ENCODE measurements at places on chromosomes 3 and 15.

DNA sequence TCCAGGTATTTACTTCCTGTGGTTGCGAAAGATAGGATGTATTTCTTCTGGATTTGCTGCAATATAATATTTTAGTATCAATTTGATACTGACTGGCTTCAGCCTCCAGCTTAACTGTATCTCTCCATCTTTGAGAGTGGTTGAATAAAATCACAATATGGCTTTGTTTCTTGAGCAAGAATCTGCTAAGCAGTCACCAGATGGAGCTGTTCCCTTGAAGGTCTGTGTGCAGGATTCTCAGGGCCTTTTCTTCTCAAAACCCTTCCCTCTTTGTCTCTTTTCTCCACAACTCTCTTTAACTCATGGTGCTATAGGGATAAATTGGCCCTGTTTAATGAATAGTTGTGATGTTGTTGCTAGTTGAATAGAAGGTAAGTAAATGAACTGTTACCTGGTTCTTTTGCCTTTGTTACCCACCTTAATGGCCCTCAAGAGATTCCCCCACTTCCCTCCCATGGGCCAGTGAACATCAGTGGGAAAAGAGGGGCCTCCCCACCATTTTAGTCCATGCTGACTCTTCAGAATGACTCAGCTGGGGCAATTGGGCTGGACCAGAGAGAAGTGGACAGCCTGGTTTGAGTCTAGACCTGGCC, 34.8 kb upstream of the RAB6B start:
- peak; percentile 74 for DNase-seq

DNA sequence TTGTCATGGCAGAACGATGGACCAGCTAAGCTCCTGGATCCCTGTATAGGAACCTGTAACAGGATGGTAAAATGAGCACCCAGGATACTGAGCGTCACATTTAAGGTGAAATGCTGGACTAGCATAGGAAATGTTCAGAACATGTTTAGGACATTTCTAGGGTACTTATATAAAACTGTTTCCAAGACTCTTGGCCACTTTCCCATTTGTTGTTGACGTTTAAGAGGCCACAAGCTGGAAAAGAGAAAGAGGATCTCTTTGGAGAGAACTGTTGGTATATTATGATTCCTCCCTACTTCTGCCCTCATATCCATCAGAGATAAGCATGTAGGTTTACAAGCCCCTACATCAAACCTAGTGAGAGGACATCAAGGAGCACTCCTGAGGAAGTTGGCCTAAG, 57.5 kb downstream of the SCN11A start:
- DNase-seq = no peak

DNA sequence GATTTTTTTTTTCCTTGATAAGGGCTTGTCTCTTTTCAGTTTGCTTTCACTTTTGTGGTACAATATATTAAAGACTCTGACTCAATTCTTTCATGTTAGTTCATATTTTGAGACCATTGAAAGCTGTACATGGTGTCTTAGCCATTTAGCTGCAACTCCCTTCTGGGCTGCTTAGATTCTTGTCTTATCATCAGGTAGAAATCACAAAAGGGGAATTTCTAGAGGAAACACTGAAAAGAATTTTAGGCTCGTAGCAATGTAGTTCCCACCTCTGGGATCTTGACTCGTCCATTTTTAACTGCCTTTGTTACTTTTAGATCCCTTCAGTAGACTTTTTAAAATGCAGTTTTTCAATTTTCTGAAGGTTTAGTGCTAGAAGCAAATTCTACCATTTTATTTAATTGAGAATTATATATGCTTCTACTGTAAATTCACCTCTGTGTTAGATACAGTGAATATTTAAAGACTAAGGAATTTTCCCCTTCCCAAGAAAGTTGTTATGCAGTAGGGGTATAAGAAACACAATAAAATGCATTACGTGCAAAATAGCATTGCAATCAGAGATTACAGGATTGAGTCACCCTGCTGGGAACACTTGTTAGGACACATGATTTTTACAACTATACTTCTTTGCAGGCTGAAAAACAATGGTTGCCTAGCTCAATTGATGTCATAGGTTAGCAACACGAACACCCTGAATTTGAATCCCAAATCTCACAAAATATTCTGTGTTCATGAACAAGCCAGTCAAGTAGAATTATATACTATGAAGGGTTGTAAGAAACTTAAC, 772.7 kb downstream of the PDCD6IP start:
- no peak for DNase-seq

- DNase-seq = no peak
These were observed 309.9 kb downstream of the RPLP1 start for GRCh38 chr15:69762373-69763148.

DNA sequence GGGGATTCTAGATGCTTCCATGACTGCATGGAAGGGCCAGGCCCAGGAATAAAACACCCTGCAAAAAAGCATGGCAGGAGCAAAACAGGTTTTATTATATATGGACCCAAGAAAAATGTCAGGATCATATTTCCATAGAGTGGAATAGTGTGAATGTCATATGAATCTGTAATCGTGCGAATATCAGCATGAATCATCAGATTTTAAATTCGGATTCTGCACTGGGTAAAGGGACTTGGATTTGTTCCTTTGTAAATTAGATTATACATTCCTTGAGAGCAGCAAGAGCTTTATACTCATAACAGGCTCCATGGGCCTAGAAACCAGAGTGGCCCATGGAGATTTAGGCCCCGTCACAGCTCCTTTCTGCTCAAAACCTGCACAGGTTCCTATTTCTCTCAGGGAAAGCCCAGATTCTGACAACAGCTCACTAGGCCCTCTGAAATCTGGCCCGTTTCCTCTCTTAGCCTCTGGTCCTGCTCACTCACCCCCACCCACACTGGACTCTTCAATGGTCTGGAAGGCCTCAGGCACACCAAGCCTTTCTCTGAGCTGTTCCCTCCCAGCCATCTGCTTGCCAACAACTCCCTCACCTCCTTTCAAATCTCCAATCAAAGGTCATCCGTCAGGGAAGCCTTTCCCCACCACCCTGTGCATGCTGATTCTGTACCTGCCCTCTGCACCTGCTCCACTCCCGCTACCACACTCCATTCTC, 76.0 kb downstream of the FEM1B start:
- no peak for DNase-seq

GRCh38 chr15:40495516-40495915, 24.7 kb downstream of the CHST14 start:
- DNase-seq = no peak

GRCh38 chr3:6680119-6680806, 180.7 kb upstream of the GRM7 start:
- no peak for DNase-seq

DNA sequence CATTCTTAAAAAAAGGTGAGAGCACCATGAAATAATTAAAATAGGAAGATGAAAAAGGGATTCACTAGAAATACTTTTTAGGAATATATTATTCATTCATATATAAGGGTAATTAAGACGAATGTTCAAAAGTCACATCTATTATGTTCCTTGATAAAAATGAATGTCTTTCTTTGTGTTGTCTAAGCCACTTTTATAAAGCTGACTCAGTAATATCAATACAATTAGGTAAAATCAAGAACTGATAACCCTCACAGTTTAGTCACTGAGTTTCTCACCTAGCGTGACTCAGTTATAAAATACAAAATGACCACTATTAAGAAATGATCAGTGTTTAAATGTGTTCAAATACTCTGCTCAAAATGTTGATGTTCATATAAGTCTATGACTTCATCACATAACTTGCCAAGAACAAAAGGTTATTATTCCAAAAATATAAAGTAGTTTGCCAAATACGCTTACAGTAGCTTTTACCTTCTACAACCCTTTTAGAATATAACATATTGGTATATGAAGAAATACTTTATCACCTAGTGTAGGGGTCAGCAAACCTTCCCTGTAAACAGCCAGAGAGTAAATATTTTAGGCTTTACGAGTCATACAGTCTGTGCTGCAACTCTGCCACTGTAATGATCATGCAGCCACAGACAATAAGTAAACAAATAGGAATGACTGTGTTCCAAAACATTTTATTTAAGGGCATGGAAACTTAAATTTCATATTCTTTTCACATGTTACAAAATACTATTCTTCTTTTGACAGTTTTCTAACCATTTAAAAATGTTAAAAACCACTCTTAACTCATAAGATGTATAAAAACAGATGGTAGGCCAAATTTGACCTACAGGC, 369.8 kb downstream of the TBC1D5 start:
- DNase-seq = peak; percentile 33

GRCh38 chr3:87320756-87321626, 44.6 kb upstream of the POU1F1 start:
- no peak for DNase-seq

DNA sequence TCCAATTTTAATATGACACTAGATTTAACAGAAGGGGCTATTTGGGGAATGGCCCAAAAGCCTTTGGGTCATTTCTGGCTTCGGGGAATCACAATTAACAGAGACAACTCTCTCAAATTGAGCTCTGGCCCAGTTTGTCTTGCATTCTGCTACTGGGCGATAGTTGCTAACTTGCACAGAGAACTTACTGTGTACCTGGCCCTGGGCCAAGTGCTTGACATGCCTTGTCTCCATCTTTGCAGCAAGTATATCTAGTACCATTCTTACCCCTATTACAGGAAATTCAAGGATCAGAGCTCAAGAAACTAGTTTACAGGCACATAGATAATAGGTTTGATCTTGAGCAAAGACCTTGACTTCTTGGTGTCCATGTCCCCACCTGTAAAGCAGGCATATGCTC, 175.7 kb downstream of the TMEM108 start:
- no peak for DNase-seq

DNA sequence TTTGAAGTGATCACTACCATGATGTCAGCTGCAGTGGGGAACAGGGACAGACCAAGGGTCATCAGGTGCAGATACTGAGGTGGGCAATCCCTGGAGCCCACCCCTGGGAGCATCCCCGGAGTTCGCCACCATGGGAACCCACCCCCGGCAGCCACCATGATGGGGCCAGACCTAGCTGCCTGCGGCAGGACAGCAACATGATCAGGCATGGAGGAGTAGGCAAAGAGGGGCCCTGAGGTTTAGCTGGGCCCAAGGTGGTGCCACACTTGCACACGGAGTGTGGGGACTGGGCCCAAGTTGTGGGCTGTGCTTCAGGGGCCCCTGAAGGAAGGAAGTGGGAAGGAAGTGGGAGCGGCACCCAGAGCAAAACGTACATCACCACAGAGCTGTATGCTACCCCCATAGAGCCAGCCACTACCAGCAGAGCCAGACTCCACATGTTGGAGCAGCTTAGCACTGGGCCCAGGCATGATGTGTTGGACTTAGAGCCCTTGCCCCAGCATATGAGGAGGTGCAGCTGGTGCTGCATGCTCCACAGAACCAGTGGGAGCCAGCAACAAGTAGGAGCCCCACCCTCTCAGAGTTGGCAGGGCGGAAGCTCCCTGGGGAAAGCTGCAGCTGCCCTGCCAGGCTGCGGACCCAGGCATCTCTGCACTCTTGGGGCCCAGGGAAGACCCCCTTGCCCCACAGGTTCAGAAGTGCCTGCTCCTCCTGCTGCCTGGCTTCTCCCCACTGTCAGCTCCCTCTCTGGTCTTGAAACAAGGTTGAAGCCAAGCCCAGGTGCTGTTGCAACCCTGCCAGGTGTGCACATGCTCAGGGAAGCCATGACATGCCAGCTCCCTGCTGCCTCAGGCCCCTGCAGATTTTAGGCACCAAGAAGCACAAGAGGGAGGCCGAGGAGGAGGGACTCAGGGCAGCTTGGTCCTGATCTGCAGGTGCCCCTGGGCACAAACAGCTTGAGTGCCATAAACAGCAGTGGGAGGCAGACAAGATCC, 515.3 kb downstream of the ZBBX start:
- DNase-seq = no peak

GRCh38 chr3:59866076-59866475, 816.3 kb upstream of the CFAP20DC start:
- peak; percentile 17 for DNase-seq

GRCh38 chr3:42489937-42490227, 12.6 kb upstream of the VIPR1 start:
- no peak for DNase-seq

- peak; percentile 74 for DNase-seq
These were observed 172.8 kb upstream of the UBE3A start for GRCh38 chr15:25611603-25612002.

DNA sequence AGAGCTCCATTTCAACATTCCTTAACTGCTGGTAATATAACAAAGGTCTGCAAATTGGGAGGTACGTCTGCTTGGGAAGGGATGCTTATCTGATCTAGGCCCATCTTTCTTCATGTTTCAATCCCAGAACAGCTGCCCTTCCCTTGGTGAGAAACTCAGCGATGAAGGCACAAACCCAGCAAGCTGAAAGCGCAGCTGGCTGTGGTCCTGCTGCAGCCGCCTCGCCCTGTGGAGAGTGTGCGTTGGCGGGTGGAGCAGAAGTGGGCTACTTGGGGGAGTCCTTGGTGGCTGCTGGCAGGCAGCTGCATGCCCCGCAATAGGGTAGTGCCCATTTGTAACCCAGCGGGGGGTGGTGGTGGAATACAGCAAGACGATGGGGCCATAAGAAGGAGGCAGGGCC, 160.6 kb upstream of the WNT5A start:
- no peak for DNase-seq

DNA sequence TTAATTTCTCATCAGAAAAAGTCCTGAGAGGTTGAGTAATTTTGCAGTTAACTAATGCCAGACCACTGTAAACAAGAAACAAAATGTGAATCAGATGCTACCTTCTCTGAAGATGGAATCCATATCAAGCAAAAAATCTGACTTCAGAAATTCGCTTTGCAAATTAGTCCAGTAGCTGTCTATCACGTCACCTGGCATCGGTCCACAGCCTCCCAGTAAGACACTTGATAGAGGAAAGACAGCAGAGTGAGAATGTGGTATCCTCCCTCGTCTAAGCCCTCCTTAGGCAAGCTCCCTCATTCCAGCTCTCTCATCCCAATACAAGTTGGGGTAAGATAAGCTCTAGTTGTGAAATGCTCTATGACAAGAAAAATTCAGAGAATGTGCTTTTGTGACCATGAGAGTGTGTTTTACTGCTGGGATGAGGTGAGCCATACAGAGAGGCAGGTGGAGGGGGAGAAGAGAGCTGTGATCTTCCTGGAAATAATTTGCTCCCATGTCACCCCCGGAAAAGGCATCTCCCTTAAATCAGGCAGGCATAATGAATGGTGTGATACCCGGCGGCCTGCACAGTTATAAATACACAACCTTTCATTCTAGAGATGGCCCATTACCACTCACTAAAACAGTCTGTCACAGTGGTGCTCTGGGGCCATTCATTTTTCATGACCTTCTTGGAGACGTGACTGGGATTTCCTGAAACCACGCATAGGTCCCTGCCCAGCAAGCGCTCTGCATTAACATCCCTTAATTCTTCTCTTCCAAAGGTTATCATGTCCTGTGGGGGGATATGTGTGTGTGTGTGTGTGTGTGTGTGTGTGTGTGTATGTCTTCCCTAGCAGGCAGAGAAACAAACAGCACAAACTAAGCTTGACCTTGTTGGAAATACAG, 602.0 kb upstream of the KCNMB2 start:
- DNase-seq = peak; percentile 72
